CD4-positive, alpha-beta T cell (primary cell): ENCODE measurements at places on chromosomes 12 and 14.

- no peak for DNase-seq
These were observed 66.0 kb upstream of the CPSF6 start for GRCh38 chr12:69173368-69173767.

- no peak for DNase-seq
These were observed 16.0 kb downstream of the DBX2 start for GRCh38 chr12:45034861-45035265.

DNA sequence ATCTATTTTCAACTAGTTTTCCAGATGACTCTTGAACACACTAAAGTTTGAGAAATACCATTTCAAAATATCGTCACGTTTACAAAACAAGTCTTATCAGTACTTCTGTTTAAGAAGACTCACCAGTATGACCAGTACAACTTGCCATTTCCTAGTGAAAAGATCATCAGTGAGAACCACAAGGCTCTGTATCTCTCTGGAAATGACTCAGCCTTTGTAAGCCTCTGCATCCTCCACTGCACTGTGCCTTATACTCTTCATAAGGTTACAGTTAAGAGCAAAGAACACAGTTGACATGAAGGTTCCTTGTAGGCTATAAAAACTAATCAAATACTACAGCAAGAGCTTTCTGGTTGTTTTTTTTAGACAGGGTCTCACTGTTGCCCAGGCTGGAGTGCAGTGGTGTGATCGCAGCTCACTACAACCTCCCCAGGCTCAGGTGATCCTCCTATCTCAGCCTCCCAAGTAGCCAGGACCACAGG is 5.7 kb upstream of the VTI1B start:
- no peak for DNase-seq

DNA sequence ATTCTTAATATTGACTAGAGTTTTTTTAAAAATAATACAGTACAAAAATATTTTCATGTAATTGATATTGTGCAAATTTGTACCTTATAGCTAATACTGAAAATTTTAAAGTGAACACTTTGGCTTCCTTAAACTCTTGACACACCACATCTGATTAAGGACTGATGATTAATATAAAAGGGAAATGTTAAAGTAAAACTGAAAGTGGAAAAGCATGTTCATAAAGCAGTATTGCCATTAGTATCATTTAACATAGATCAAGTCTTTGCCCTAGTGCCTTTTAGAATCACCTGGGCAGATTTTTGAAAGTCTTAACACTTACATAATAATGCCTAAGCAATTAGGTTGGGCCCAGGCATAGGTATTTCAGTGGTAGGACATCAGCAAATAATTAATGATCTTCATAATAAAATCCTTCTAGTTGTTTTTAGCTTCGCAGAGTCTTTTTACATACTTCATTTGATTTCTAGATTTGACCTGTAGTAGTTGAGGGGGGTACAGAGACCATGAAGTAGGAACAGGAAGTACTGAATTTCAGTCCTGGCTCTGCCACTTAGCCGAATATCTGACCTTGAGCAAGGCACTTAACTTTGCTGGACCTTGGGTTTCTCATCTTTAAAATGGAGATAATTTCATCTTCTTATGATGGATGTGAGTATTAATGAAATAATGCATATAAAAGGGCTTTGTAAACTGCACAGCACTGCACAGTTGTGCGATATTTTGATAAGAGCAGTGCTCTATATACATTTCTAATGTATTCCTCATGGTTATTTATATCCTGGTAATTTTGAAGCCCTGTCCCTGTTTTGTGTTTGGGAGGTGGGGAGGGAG is 43.7 kb downstream of the MARK3 start:
- DNase-seq = no peak

DNA sequence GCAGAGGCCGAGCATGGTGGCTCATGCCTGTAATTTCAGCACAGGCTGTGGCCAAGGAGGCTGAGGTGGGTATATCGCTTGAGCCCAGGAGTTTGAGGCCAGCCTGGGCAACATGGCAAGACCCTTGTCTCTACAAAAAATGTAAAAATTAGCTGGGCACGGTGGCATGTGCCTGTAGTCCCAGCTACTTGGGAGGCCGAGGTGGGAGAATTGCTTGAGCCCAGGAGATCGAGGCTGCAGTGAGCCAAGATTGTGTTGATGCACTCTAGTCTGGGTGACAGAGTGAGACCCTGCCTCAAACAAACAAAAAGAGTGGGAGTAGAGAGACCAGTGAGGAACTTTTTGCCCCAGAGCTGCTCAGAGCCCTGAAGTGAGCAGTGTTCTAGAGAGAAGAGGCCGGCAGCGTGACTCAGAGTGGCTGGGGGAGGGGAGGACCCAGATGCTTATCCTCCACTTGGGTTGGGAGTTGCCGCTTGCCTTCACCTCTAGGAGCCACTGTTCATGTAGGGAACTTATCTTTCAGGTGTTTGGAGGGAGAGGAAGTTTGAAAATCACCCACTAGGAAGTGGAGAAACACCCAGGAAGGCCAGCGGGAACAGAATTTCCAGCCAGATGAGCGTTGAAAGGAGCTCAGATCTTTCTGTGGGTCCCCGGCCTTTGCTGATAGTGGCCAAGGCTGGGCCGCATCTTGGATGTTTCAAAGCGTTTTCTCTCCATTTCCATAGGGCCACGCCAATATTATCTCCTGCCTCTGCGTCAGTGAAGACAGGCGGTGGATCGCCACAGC is 15.3 kb downstream of the CFAP251 start:
- no peak for DNase-seq

DNA sequence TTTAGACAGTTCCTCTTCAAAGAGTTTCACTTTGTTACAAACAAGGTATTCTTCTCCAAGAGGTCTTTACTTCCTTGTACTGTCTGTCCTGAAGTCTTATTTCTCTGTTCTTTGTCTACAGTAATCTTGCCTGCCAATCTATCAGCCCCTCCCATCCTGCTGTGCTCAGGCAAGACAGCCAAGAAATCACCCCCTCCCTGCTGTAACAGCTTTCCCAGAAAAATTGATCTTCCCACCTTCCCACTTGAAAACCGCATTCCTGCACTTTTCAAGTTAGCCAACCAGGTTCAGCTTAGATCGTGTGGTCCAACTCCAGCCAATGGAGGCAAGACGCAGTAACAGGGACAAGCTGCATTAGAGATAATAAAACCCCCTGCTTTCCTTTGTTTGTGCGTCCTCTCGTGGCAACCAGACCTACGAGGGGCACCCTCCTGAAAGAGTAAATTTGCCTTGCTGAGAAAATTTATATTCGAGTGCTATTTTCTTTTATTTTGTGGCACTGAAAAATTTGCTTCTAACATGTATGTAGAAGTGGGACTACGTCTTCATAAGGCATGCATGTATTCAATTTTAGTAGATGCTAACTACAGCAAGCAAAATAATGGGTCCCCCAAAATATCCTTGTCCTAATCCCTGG is 46.5 kb upstream of the ESR2 start:
- no peak for DNase-seq

- DNase-seq = no peak
These were observed 525.1 kb upstream of the FBXO33 start for GRCh38 chr14:39957290-39957689.

- peak; percentile 55 for DNase-seq
These were observed 1.4 kb upstream of the PHC1 start for GRCh38 chr12:8912914-8913313.

DNA sequence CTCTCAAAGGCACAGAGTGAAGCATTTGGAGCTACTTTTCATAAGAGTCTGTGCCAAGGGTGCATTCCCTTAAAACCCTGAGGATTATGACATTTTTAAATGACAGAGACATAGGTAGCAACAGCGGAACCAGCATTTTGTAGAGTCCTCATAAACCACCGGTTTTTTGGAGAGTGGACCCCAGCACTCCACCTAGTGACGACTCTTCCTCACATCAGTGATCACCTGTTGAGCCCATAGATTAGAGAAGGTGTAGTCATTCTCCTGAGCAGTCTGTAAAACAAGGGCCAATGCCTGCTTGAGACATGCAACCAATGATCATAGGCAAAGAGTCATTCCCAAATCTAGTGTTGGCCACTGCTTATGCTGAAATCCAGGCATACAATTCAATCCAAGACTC is 399.1 kb downstream of the GXYLT1 start:
- no peak for DNase-seq
